Caco-2 (cell line): ENCODE measurements at places on chromosomes 3 and 15.
A peak's percentile ranks its signal among the peaks of the same experiment; 100 is the strongest.

- DNase-seq = no peak
Measured at GRCh38 chr3:124256599-124256998, 264.7 kb upstream of the ROPN1 start.

- DNase-seq = no peak
Measured at GRCh38 chr3:88573472-88573871, 423.7 kb downstream of the C3orf38 start.

DNA sequence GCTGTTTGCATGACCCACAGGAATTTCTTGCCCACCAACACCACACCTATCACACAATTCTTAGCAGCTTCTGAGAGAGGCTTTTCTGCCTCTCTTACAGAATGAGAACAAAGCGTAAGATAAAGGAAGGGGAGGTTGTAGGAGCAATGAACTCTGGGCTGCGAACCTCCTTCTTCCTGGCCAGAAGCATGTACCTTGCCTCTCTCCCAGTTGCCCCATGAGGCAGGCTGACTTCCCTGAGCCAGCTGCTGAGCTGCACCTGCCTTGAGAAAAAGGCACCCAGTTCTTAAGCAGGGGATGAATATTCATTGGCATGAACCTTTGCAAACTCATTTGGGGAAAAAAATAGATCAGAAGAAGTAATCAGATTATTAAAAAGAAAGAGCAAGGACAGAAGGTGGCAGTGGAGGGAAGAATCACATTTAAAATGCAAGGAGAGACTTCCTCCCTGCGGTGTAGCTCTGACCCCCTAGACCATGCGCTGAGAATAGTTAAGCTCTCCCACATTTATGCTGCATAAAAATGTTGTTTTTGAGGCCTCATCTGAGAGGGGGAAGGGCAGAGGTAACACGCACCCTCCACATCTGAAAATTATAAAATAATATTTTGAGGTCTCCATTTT lies 304.8 kb downstream of the EPHB1 start:
- no peak for DNase-seq

GRCh38 chr3:126128504-126129397 lies 44.8 kb upstream of the SLC41A3 start:
- DNase-seq = no peak

DNA sequence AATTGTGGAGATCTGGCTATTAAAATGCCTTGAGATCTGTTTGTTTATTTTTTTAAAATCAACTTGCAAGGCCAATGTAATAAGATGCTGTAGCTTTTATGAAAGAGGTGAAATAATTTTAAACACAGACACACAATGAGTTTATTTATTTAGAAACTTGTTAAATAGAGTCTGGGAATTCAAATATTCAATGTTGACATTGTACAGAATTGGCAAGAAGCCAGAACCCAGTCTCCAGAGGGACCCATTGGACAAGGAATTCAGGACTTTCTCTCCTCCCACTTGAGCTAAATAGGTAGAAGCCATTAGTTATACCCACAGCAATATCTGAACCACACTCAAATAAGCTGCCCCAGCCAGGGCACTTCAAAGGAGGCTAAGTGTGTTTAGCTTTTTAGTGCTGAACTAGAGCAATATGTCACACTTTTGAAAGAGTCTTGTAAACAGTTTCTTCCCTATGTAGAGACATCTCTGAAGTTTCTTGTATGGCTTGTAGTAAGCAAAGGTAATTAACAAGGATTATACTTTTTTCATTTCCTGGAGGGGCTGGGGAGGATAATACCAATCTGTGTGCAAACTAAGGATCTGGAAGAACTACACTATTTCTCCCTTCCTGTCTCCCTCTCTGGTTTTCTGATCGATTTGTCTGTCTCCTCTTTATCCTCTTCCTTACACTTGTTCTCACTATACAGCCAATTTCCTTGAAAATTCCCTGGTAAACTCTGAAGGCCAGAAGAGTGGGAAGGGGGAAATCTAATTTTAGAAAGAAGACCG lies 6.0 kb downstream of the MECOM start:
- no peak for DNase-seq

DNA sequence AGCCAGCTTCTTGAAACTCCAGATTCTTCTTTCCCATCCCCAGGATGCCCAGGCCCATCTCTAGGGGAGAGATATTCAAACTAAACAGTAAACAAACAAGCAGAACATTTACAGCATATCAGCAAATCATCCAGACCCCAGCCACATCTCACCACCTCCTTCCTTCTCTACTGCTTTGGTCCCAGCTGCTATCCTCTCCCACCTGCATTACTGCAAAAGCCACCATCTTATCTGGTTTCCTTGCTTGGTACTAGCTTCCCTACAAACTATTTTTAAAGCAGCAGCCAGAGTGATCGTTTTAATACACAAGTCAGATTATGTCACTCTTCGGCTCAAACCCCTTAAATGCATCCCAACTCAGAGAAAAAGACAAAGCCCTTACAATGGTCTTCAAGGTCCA lies 4.8 kb downstream of the LYSMD2 start:
- DNase-seq = no peak

DNA sequence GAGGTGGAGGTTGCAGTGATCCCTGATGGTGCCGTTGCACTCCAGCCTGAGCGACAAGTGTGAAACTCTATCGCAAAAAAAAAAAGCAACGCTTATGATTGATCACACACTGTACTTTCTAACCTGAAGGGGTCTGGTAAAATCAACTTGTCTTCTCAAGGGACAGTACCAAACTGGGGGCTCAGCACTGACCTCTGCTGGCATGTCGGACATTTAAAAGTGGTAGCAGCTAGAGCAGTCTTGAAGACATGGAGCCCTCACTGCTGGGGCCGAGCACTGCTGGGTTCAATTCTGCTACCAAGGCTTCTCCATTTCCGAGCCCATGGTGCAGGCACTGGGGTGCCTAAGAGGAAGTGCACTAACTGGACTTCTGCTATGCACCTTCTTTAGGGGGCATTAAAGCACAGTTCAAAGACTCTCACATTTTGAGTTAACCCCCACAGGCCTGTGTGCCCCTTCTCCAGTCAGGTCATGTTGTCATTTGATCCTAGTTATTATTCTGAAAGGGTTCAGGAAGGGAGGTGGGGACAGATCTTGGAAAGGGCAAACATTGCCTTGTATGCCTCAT lies 26.4 kb upstream of the LAMP3 start:
- peak; percentile 63 for DNase-seq

- no peak for DNase-seq
Measured at GRCh38 chr15:75104804-75105557, 81.6 kb downstream of the PPCDC start.
